ENCODE measurements at places on chromosomes 11 and 22.

- no peak for DNase-seq
Observed at GRCh38 chr11:90840071-90840470, 617.2 kb upstream of the CHORDC1 start.

DNA sequence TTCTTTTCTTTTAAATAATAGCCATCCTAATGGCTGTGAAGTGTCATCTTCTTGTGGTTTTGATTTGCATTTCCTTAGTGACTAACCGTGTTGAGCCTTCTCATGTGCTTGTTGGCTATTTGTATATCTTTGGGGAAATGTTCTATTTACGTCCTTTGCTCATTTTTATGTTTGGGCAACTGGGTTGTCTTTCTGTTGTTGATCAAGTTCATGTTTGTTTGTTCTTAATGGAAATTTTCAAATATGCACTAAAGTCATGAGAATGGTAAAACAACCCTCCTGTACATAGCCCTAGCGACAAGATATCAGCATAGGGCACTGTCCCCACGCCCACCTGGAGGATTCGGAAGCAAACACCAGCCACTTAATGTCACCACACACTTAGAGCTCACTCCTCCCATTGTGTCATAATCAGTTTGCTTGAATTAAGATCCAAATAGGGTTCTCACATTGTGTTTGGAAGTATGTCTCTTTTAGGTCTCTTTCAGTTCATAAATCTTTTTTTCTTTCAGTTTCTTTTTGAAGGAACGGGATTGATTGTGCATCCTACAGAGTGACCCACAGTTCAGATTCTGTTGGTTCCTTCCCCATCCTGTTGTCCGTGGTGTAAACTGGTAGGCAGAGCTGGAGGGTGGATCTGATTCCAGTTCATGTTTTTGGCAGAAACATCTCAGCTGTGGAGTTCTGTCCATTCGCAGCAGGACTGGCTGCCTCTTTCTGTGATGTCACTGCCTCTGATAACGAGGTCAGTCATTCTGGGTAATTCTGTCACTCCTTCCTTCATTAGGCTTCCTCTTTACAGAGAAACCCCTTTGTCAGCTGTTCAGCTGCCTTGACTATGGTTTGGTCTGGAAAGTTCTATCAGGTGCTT lies 26.4 kb upstream of the ADORA2A start:
- DNase-seq = peak; percentile 73

GRCh38 chr22:43446037-43446803 lies 34.4 kb downstream of the MPPED1 start:
- no peak for DNase-seq

- peak; percentile 90 for DNase-seq
Observed at GRCh38 chr11:132874638-132875037, 657.7 kb downstream of the OPCML start.

- peak; percentile 87 for DNase-seq
Observed at GRCh38 chr11:123302751-123303195, 107.7 kb upstream of the CLMP start.

DNA sequence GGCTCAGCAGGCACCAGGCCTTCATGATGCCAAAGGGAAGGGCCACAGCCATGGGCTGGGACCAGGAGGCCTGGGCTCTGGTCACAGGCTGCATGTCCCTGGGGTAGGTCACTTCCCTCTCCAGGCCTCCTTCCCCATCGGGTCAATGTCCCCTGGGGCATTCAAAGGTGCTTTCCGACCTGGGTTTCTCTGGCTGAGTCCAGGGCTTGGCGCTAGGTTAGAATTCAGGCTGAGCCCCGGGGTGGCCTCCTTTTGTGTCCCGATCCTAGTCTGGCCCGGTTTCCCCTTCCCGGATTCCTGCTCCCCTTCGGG lies 12.2 kb downstream of the MAFF start:
- DNase-seq = no peak

All from ELR (cell line).